Stimulated activated CD8-positive, alpha-beta memory T cell treated with anti-CD3 and anti-CD28 coated beads, Interleukin-12 subunit alpha, Interleukin-12 subunit beta, amount 100 ng/mL, for 1 hour (primary cell): ENCODE measurements at places on chromosomes 5 and 9.

GRCh38 chr5:127136908-127137307 lies 63.6 kb upstream of the C5orf63 start:
- no peak for DNase-seq

GRCh38 chr5:159458217-159458711 lies 128.0 kb upstream of the IL12B start:
- no peak for DNase-seq

DNA sequence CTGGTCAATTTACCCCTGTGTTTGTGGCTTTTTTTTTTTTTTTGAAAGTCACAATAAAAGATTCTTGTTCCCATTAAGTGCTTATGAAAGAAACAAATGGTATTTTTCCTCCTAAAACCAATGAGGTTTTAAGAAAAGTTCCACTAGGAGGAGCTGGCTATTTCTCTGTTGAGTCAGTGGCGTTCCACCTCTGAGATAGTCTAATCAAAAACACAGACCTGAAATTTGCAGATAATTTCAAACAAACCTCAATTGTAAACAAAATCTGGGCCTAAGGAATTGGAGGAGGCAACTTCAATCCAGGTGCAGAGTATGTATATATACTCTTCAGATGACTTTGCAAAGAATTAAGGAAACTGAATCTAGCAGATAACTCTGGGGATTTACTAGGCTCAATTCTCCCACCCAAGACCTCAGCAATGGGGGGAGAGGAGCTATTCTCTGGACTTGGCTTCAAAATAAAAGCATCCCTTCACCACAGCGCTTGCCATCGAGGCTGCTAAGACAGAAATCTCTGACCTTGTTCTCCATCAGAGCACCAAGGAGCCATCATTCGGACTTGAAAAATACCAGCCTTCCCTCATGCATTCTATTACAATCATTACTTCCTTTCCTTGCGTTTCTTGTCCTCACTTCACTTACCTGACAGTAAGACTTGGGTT lies 52.4 kb downstream of the FANCC start:
- no peak for DNase-seq

- no peak for DNase-seq
Measured at GRCh38 chr9:86674487-86674886, 272.8 kb downstream of the GAS1 start.
